Stimulated activated CD4-positive, alpha-beta T cell treated with anti-CD3 and anti-CD28 coated beads, Interleukin-4, amount 100 ng/mL, for 1 hour (primary cell): ENCODE measurements at places on chromosomes 12 and 14.

GRCh38 chr12:82625523-82625922 lies 61.2 kb upstream of the TMTC2 start:
- no peak for DNase-seq

DNA sequence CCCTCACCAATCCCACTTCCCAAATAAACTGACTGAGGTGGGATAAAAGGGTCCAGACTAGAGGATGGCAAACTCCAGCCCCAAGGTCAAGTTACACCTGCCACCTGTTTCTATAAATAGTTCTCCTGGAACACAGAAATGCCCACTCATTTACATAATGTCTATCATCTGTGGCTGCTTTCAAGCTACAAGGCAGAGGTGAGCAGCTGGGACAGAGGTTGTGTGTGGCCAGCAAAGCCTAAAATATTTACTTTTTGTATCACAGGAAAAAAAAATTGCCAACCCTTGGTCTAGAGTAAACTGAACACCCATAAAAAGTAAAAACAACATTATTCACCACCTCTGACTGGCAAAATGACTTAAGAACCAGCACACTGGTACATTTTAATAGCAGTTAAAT lies 269.4 kb downstream of the RGS6 start:
- no peak for DNase-seq

- DNase-seq: no peak
Observed at GRCh38 chr12:101700299-101700820, 2.9 kb downstream of the CHPT1 start.

- DNase-seq: peak; percentile 40
Observed at GRCh38 chr12:68240975-68241374, 12.4 kb downstream of the IL22 start.
